Caudate nucleus (tissue), 63 donors: ENCODE measurements at places on chromosomes 11 and 22.

- DNase-seq, result no peak
These were observed 140.5 kb downstream of the MIAT start for GRCh38 chr22:26797910-26798309.

- DNase-seq, result no peak
These were observed 10.0 kb upstream of the FAM83F start for GRCh38 chr22:39984746-39985145.

GRCh38 chr22:17985606-17986005 lies 38.8 kb downstream of the MICAL3 start:
- no peak for DNase-seq

DNA sequence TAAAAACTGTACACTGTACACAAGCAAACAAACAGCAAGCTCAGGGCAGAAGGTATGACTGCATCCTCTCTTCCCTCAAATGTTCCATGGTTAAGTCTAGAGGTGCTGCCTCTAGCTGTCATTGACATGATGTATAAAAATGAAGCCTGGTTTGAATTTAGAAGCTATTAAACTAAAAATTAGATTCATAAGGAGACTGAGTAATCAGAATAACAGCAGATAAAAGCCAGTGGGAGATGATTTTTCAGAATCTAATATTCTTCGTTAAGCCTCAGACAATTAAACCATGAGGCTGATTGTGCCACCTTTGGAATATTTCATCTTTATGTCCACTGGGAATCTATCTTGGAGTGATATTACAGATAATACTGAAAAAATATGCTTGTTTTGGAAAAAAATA lies 101.4 kb upstream of the ZC3H12C start:
- no peak for DNase-seq

DNA sequence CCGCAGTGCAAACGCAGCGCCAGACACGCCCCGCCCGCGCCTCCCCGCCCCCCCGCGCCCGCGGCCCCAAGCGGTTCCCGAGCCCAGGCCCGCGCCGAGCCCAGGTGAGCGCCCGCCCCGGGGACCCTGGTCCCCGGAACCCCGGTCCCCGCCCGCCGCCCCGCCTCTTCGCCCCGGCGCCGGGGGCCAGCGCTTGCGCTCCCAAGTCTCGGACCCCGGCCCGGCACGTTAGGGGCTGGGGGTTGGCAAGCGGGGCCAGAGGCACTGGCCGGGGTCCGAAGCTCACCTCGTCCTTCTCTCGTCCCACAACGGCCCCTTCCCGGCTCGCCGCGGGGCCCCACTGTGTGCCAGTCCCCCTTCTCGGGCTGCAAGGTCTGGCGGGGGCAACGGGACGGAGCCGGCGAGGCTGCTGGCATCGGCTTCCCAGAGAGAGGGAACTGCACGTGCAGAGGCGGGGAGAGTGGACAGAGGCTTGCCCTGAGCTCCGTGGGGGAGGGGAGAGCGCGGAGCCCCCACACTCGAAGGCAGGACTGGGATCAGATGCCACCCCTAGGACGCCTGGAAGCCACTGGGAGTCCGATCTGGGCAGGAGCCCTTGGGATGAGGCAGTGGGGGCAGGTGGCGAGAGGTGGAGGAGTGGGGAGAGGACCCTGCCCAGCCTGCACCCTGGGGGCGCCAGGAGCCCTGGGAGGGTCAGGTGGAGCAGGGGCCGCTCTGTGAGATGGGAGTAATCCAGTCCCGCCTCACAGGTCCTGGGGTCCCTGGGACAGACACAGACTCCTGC lies 1.8 kb upstream of the AIFM3 start:
- DNase-seq, result no peak

DNA sequence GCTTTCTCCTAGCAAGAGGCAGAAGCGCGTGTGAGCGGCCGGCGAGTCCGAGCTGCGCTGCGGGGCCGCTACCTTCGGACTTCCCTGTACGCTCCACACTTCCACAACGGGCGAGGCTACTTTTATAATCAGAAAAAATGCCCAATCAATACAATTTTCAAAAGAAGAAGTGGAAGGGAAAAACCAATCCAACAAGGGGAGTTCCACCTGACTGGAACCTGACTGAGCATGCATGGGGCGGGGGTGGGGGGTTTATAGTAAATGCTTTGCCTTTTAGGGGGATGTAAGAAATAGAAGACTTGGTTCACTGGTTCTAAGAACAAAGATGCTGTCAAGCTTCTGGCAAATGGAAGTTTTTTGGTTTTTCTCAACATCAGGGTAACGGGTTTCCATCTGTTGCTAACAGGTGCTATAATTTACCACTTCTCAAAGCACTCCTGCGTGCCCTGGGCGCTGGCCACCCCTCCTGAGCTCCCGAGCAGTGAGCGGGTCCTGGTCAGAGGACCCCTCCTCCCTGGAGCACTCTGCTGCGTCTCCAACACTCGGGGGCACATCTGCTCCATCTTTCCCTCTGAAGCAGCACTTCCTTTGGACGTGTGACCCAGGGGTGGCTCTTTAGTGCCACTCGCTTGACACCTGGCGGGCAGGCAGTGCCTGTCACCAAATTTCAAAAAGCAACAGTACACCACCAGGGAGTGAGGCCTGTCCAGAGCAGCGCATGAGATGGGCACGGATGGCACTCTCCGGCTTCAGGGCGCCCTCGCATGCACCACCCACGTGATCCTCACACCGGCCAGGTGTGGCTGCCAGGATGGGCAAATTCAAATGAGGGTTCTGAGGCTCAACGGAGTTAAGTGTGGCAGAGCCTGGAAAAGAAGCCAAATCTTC lies 21.6 kb upstream of the BID start:
- no peak for DNase-seq

- DNase-seq, result no peak
These were observed 60.9 kb downstream of the SCGB1A1 start for GRCh38 chr11:62479631-62480201.

DNA sequence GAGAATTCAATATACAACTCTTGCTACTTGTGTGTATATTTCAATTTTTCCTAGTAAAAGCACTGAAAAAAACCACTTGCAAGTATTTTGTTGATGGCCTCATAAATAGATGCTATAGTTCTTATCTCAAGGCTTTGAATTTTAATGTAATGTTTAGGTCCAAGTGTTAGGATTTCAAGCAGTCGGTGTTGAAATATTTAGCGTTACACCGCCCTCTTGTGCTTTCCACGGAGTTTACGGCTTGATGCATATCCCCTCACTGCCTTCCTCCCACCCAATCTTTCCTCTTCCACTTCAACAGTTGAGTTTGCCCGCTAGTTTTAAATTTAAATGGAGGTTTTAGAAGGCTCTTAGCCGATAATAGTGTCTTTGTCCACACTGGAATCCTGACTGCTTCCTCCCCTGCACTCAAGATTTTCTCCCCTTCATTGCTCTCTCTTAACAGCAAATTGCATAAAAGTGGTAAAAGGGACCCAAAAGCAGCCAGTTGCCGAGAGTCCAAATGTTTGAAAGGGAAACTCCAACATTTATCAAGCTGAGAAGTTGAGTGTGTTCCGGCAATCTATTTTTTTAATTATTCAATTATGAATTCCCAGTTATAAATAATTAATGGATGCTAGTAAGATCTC lies 25.9 kb upstream of the HTATIP2 start:
- DNase-seq, result no peak

- peak; percentile 54 for DNase-seq
These were observed 24.0 kb upstream of the RIC3 start for GRCh38 chr11:8192896-8193209.

DNA sequence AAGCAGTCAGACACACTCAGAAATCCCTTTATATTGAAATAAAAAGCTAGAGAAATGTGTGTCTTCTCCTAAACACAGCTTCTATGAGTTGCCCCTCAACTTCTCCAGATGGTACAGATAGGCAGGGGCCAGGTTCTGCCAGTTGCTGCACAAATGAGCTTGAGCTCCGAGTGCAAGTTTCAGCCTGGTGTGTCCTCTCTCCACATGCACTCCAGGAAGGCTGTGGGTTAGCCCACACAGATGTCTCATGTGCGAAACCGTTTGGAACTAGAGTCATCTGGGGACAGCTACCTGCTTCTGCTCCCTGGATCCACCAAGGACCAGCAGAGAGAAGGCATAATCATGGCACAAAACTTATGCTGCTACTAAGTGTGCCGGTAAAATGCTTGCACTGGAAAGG lies 812.6 kb downstream of the OPCML start:
- DNase-seq, result no peak

DNA sequence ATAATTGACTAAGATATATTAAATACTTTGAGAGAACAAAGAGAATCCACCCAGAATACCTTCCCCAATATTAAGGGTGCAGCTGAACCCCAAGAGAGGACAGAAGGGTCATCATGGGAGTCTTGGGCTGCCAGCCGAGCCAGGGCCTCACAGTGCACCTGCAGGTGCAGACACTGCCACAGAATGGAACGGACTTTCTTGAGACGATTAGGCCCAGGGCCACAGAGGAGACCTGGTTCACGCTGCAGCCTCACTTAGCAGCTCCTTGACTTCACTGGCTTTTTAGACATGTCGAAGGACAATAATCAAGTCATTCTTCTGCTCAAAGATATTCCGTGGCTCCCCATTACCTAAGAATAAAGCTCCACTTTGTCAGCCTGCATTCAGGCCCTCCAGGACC lies 100.6 kb downstream of the PHF21B start:
- DNase-seq, result no peak

- DNase-seq, result no peak
These were observed 55.4 kb downstream of the ST14 start for GRCh38 chr11:130214861-130215530.

- peak; percentile 9 for DNase-seq
These were observed 3.0 kb downstream of the NCR3LG1 start for GRCh38 chr11:17354601-17354991.

- no peak for DNase-seq
These were observed 72.2 kb downstream of the LARGE2 start for GRCh38 chr11:45994371-45995341.

- DNase-seq, result peak; percentile 27
These were observed 802 bp downstream of the KBTBD3 start for GRCh38 chr11:106076171-106076918.

GRCh38 chr11:11808992-11809615 lies 32.7 kb upstream of the USP47 start:
- DNase-seq, result no peak

DNA sequence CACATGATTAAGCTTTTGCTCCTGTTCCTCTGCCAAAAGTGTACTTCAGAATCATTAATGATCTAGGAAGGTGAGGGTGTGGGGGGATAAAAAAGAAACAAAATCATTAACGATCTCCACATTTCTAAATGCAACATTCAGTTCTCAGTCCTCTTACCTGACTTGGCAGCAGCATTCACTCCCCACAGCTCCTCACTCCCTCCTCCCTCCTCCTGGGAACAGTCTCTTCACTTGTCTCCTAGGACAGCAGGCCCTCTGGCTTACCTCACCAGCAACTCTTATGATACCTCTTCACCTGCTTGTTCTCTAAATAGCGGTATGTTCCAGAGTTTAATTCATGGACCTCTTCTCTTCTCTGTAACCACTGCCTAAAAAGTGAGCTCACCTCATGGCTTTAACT lies 56.5 kb upstream of the APOA1 start:
- no peak for DNase-seq

GRCh38 chr11:34323601-34324000 lies 34.2 kb downstream of the ABTB2 start:
- no peak for DNase-seq

DNA sequence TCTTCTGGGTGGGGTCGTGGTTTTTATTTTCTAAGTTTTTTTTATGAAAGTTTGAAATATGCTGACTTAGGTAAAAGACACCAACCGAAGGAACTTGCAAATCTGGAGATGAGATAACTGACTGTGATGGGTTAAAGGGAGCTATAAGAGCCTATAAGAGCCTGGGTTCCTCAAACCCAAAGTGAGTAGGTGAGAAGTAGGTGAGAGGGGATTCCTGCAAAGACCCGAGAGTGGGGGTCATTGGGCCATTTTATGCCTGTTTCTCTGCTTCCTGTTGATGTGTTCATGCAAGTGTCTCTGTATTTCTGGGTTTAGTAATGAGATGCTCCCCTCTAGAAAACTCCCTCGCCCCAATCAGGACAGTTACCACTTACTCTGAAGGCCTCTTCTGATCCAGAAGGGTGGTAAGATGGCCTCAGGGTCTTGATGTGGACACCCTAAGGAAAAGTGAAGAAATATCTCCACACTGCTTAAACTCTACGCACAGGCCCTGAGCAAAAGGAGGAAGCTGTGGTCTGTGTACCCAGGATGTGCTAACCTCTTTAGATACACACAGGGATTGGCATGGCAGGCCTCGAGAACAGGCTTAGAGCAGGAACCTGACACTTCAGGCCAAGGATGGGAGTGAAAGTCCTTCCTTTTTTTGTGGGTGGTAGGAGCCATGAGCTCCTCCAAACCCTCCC lies 1.8 kb downstream of the FLI1 start:
- no peak for DNase-seq

- peak; percentile 81 for DNase-seq
These were observed 187.6 kb downstream of the TENM4 start for GRCh38 chr11:79253280-79253679.

DNA sequence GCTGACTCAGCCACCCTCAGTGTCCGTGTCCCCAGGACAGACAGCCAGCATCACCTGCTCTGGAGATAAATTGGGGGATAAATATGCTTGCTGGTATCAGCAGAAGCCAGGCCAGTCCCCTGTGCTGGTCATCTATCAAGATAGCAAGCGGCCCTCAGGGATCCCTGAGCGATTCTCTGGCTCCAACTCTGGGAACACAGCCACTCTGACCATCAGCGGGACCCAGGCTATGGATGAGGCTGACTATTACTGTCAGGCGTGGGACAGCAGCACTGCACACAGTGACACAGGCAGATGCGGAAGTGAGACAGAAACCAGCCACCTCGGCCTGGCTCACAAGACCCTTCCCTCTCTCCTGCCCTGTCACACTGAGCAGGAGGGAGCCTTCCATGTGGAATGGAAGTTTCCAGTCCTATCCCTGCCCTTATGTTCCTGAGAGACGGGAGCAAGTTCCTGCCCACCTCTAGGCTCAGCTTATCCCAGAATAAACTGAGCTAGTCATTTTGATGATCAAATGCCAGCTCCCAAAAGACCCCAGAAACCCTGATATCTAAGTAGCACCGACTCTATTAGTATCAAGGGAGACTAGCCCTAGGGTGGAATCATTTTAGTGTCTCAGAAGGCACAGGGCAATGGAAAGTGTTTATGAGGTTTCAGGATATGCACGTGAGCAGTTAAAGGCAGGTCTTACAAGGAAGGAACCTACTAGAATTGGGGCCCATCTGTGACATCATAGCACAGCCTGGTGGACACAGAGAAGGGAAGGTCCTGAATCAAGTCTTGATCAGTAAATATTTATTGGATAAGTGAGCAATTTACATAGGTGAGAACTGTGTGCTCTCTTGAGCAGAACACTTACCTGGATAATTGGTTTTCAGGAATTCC lies 6.3 kb upstream of the IGLL5 start:
- no peak for DNase-seq

GRCh38 chr11:32032478-32032877 lies 58.4 kb upstream of the RCN1 start:
- DNase-seq, result no peak

GRCh38 chr22:47588578-47588960 lies 826.1 kb downstream of the TBC1D22A start:
- no peak for DNase-seq
